ENCODE measurements at places on chromosomes 4 and X.

DNA sequence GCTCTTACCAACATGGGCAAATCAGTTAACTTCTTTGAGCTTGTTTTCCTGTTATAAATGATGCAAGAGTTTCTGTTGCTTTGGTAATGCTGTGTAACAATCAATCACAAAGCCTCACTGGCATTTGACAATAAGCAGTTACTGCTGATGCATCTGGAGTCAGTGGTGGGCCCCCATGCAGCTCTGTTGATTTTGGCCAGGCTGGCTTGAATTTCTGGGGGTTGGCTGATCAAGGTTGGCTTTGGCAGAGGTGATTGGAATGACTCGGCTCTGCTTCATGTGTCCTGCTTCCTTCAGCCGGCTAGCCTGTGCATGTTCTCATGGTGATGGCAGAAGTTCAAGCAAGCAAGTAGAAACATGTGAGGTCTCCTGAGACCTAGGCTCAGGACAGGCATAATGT is 90.4 kb downstream of the PHEX start:
- no peak for DNase-seq

DNA sequence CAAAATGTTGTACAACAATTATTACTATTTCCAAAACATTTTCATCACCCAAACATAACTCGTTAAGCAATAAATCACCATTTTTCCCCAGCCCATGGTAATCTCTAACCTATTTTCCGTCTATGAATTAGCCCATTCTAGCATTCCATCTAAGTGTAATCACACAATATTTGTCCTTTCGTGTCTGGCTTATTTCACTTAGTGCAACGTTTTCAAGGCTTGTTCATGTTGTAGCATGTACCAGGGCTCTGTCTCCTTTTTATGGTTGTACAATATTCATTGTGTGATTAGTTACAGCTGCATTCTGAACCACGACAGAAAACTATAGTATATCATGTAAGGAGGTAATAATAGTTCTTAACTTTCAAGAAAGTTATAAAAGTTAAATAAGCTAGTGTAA is 656.0 kb upstream of the HS3ST1 start:
- DNase-seq: no peak

DNA sequence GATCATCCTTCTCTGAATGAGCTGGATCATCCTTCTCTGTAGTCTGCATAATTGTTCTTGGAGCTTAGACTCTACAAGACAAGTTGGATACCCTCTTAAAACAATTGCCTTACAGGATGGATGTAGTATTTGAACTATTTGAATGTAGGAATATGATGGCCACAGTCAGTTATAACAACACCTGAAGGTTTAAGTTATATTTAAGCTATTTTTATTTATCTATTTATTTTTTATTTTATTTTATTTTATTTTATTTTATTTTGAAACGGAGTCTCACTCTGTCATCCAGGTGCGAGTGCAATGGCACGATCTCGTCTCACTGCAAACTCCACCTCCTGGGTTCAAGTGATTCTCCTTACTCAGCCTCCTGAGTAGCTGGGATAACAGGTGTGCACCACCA is 149.9 kb upstream of the SLIT2 start:
- DNase-seq: no peak

- DNase-seq: no peak
Measured at GRCh38 chr4:122476126-122476525, 19.6 kb upstream of the IL2 start.

GRCh38 chrX:139795196-139795595 is 87.2 kb upstream of the MCF2 start:
- DNase-seq: no peak

DNA sequence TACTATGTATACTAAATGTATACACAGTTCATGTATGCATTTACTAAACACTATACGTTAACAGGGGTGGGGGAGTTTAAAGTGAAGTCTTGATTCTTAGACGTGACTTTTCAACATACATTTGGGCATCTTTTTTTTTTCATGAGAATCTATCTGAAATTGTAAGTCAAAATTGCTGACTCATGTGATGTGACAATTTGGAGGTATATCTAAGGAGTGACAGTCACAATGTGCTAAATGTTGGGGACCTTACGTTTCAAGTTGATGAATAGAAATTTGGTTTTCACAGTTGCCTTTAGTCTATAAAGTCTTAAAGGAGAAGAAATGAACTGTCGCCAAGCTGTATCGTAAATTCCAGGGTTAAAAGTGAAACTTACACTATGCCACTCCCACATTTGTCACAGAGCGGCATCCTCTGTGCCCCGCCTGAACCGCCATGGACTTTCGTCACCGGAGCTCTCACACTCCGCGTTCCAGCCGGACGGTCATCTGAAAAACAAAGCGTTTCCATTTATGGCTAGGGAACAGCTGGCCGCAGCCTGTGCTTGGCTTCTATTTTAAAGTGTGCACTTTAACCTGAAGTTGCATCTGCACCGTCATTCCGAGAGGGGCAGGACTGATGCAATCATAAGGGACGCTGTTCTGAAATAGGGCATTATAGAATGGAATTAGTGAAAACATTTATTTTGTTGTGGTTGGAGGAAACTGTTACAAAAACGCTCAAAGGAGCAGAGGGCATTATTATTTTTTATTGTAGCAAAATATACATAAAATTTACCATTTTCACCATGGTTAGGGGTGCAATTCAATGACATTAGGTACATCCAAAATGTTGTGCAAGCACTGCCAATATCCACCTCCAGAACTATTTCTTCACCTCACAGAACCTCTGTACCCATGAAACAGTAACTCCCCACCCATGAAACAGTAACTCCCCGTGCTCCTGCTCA is 30.9 kb downstream of the PDLIM3 start:
- peak; percentile 95 for DNase-seq

- peak; percentile 89 for DNase-seq
Measured at GRCh38 chr4:169269916-169270809, 593 bp downstream of the SH3RF1 start.

DNA sequence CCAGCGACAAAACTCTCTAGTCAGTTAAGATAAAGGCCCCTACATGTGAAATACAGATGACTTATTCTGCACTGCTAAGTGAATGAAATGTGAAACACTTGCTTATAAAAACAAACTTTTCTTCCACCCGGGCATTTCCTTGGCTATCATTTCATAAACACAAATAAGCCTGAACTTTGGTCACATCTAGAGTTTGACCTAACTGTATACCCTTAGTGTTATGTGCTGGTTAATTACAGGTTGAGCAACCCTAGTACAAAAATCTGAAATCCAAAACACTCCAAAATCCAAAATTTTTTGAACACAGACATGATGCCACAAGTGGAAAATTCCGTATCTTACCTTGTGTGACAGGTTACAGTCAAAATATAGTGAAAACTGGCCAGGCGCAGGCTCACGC is 45.9 kb downstream of the SAT1 start:
- no peak for DNase-seq

DNA sequence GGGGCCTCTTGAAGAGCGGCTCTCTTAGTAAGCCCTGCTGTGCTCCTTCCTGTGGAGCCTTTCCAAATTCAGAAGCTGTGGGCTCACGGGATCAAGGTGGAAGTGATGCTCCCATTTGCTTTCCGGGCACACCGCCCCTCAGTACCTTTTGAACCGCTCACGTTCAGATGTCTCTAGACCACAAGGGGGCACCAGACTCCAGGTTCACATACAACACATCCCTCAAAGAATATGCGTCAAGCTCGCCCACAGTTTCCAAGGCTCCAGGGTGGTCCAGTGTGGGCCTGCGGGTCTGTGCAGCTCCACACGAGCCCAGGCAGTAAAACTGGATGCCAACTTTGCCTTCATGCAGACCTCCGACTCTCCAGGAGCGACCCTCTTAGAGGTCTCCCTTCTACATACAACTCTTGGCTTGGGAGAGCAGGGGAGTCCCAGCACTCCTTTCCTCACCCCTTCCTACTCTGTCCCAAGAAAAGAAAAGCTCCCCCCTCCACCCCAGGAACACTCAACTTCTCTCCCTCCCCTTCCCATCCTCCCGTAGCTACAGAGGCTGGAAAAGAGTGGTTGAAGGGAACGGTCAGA is 11.0 kb downstream of the SUPT20HL1 start:
- DNase-seq: no peak

GRCh38 chr4:119765951-119766350 is 137.3 kb upstream of the PDE5A start:
- no peak for DNase-seq

GRCh38 chrX:119062750-119063374 is 9.9 kb upstream of the CT47C1 start:
- no peak for DNase-seq

All from coronary artery (tissue), 2 donors.